CD4-positive, alpha-beta T cell treated with Interleukin-17A for 1 hour (primary cell): ENCODE measurements at places on chromosomes 13 and 19.
A peak's percentile ranks its signal among the peaks of the same experiment; 100 is the strongest.

GRCh38 chr13:60838581-60838980 is 441.6 kb downstream of the TDRD3 start:
- no peak for DNase-seq

GRCh38 chr19:51317376-51317775 is 5.9 kb downstream of the IGLON5 start:
- no peak for DNase-seq

DNA sequence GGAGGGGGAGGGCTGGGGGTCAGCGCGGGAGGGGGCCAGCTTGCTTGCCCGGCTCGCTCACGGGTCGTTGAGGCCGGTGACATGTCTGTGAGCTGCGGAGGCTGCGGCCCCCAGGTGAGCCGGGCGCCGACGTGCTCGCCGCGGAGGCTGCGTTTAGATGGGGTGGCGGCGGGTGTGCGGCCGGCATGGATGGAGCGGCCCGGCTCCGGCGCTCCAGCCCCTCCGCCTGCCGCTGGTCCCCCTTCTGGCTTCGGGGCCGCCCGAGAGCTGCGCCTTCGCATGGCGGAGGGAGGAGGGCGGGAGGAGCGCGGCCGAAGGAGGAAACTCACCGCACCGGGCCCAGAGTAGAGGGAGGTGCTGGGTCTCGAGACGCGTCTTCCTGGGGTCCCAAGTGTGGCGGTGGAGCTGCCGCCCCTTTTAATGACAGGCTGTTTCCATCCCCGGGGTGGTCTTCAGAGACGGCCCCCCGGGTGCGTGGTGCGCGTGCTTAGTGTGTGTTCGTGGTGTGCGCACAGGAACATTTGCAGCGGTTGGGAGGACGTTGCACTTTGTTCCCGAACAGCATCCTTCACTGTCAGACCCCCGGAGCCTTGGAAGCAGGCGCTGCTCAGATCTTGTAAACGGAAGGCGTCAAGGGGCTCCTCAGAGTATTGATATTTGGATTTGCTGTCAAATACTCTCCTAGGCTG is at the start of gene AKAP11:
AKAP11 (plus strand) TSS at position 38 of the 689 bp plus-strand sequence. CDS start 14,197 bp downstream, outside the sequence.
- peak; percentile 51 for DNase-seq

- no peak for DNase-seq
Observed at GRCh38 chr19:7554565-7554964, 19.0 kb downstream of the PNPLA6 start.

DNA sequence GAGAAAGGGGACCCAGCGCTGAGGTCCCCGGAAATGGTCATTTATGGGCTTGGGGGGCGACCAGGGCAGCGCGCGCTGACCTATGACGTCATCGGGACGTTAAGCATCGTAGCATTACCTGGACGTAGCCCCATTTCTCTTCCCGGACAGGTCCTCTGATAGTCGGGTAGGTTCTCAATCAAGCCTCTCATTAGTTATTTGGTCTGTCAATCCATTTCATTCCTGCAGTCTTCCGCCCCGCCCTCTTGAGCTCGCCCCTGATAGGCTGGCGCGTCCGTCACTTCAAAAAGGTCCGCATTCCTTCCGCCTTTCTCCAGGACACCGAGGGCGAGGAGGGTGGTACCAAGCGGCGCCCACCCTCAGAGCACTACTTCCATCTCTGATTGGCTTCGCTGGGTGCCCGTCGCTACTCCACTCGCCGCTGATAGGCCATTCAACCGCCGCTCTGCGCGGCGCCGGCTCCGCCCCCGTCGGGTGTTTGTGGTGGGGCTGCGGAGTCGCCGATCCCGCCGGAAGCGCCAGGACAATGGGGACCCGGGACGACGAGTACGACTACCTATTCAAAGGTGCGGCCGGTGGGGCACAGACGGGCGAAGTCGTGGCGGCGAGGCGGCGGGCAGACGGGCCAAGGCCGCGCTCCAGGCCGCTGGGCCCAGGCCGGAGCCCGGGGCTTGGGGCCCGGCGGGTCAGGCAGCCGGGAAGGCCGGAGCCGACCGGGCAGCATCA is at the start of gene RAB11B:
RAB11B (plus strand) TSS at position 470 of the 726 bp plus-strand sequence; CDS start at position 527, 57 bp downstream.
- DNase-seq = peak; percentile 100

- peak; percentile 38 for DNase-seq
Observed at GRCh38 chr19:18202778-18203407, 949 bp downstream of the RAB3A start.

- DNase-seq = peak; percentile 79
Observed at GRCh38 chr19:7926021-7926726, at the start of gene CTXN1. CTXN1 (minus strand) TSS chr19:7926135; CDS start chr19:7925538, 597 bp downstream.

GRCh38 chr13:48302871-48303358 is 636 bp upstream of the RB1 start:
- no peak for DNase-seq

DNA sequence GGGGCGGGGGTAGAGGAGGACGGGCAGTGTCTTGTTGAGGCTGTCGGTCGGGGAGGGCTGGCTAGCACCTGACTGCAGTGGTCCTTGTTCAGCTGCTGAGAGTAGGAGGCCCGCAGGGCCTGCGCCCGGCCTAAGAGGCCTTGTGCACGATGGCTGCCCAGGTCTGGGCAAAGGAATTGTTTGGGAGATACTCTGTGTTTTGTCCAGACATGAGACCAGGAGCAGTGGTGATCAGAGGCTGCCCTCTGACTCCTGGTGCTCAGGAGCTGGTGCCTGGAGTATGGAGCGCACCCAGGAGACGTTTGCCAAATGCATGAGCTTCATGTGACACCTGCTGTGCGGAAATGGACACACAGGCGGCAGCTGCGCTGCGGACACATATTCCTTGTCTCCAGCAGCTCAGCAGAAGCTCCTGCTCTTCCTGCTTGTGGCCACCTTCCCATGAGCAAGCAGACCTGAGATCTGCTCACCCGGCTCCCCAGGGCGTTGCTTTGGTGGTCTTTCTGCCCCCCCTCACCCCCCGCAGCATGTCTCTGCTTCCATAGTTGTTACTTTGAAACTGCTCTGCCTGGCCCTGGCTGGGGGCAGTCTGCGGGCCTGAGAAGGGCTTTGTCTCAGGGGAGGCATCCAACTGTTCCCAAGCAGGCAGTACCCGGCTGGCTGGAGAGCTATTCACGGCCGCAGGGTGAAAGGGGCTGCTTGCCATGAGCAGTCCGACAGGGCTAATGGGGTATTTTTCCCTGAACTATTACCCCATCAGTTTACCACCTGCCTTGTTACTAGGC is 163.9 kb downstream of the TEX29 start:
- no peak for DNase-seq

GRCh38 chr13:50715402-50716146 is 127.9 kb downstream of the DLEU7 start:
- no peak for DNase-seq

DNA sequence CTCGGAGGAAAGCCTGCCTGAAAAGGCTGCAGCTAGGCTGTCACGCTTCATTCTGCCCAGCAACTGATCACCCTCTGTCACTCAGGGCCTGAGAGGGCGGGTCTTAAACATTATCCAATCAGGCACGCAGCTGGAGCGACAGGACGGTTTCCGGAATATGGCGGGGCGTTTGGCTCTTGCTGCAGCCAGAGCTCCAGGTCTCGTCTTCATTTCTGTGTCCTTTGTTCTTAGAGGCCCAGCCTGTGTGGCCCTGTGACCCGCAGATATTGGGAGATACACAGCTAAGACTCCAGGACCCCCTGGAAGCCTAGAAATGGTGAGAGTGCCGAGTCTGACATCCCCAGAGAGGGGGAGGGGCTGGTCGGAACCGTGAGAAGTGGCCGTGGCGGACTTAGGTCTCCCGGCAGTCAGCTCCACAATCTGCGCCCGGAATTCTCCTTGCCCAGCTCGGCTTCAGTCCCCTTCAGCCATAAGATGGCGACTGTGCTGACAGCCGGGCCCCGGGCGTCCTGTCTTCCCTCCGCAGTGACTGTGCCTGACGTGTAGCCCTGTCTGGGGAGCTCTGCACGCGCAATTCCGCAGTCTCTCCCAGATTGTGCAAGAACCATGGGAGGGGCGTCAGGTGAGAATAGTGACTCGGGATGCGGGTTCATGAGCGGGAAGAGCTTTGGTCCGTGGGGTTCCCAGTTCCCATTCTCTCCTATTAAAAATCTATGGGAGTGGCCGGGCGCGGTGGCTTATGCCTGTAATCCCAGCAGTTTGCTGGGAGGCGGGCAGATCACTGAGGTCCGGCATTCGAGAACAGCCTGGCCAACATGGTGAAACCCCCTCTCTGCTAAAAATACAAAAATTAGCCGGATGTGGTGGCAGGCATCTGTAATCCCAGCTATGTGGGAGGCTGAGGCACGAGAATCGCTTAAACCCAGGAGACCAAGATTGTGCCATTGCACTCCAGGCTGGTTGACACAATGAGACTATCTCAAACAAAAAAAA is at the start of gene ZNF429:
ZNF429 (plus strand) TSS at position 144 of the 993 bp plus-strand sequence; CDS start at position 314, 170 bp downstream.
- DNase-seq = peak; percentile 95

- DNase-seq = no peak
Observed at GRCh38 chr13:106143930-106144709, 391.3 kb downstream of the EFNB2 start.

GRCh38 chr13:46593398-46593797 is 40.4 kb downstream of the LRCH1 start:
- peak; percentile 65 for DNase-seq

DNA sequence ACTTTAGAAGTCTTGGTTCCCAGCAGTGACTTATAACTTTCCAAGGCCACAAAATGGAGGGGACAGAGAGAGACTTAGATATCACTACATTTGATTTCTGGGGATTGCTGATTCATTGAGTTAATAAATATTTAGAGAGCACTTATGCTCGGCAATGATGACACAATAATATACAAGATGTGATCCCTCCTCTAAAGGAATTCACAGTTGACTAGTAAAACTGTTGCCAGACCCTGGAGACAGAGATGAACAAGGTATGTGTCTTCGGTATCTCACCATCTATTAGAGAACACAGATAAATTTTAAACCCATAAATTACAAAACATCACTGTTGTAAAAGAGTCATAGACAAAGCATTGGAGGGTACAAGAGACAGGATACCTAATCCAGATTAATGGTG is 437.5 kb downstream of the FOXO1 start:
- DNase-seq = no peak
